ENCODE measurements at places on chromosomes 4 and X.

GRCh38 chr4:43014256-43014655 is 121.7 kb downstream of the GRXCR1 start:
- no peak for DNase-seq

DNA sequence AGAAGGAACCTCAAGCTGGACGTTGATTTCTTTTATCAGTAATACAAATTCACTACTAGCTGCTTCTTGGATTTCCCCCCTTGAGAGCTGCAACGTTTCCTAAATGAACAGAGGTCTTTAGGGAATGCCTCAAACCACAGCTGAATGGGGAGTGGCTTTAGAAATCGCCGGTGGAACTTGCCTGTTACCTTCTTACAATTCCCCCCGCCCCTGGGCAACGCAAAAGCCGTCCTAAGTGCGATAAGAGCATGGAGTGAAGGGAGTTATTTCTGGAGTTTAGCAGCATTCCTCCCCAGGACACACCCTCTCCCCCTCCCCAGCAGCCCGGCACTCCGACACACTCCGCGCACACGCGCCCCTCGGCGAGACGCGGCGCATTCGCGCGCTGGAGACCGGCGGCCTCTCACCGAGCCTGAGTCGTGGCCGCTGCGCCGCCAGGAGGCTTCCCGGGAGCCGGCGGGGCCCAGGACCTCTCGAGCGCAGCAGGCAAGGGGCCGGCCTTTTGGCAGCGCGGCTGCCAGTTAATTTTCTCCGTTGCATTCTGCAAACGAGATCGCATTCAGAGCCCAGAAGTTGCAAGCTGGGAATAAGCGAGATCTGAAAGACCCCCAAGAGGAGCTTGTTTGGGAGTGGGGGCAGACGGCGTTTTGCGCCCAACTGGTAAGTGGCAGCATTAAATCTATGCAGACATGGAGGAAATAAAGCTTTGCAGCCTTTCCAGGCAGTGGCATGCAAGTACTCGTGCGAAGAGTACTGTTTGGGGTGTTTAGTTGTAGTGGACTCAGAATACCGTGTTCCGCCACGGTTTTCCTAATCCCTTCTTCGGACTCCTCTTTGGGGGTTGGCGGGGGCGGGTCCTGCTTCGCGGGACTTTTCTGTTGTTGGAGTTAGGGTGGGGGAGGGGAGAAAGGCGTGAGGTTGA is 134.7 kb downstream of the PALLD start:
- peak; percentile 3 for DNase-seq

- DNase-seq = no peak
These were observed 130.7 kb downstream of the SH3KBP1 start for GRCh38 chrX:19756597-19757131.

GRCh38 chrX:40267334-40268187 is 169.8 kb upstream of the BCOR start:
- DNase-seq = no peak

GRCh38 chr4:16029886-16030285 is 53.9 kb downstream of the PROM1 start:
- no peak for DNase-seq

- no peak for DNase-seq
These were observed 398.2 kb upstream of the SPANXN1 start for GRCh38 chrX:144849141-144849540.

DNA sequence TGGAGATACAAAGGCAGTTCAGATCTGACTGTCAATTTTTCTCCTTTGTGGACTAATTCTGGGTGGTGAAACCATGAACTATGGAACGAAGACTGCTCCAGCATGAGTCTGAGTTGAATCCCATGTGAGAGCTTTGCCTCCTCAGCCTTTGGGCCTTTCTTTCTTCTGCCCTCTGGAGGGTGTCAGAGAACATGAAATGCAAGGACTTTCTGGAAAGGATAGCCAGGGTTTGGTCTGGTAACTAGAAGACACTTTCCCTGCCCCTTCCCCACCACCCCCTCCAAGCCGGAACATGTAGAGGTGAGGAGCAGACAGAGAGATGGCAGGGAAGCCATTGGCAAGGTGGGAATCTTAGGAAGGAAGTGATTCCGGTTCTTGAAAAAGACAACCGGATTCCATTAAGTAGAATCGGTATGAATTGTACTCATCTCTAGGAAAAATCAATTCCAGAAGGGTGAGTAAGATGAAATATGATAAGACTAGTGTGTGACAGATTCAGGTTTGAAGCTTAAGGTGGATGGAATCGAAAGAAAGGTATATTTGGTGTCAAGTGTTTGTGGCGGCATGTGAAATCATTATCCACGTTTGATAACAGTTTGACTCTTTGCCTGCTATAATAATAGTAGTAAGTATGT is 19.0 kb downstream of the FHL1 start:
- no peak for DNase-seq

- no peak for DNase-seq
These were observed 26.2 kb downstream of the MAGEA9 start for GRCh38 chrX:149807747-149808458.

DNA sequence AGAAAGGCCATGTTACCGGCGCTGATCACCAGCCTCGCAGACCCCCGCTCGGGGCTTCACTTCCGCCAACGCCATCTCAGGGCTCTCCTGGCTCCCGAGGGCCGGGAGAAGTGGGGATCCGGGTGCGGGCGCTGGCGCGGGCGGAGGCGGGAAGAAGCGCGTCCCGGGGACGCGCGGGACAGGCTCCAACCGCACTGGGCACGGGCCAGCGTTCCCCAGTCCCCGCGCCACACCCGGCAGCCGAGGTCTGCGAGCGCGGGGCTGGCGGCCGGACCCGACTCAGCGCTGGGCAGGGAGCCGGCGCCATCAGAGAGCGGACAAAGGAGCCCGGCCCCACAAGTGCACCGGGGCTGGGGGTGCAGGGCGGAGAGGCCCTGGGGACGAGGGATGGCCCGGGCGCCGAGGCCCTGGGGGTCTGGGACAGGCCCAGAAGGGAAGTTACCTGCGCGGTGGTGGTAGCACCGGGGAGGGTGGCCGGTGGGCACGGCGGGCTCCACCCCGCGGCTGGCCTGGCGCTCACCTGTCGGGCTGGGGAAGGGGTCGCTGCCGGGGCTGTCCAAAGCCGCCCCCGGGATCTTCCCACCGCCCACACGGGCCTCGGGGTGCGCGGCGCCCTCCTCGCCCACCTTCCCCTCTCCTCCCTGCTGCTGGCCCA is 449 bp downstream of the CTPS2 start:
- DNase-seq = no peak

GRCh38 chrX:115689931-115690330 is 129.0 kb downstream of the PLS3 start:
- no peak for DNase-seq

- no peak for DNase-seq
These were observed 79.8 kb downstream of the ADAMTS3 start for GRCh38 chr4:72489267-72489666.

- no peak for DNase-seq
These were observed 2.6 kb downstream of the RGN start for GRCh38 chrX:47080915-47081236.

DNA sequence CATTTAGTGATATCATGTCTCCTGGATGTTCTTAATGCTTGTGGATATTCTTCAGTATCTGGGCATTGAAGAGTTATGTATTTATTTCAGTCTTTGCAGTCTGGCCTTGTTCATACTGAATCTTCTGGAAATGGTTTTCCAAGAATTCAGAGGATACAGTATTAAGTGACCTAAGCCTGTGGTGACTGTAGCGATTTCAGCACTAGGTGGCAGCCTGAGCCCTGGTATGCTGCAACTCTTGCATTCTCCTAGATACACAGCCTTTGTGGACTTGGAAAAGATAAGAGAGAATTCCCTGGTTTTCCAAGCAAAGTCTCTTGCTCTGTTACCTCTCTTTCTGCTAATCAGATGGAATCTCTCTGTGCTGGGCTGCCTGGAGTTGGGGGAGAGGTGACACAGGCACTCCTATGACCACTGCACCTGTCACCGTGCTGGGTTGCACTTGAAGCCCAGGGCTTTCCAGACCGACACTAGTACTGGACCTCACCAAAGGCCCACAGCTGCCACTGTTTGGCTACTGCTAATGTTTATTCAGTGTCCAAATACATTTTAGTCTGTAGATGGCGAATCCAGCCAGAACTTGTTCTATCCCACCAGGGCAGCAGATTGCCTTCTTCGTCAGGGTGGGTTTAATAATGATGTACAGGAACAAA is 19.3 kb upstream of the SPIN2A start:
- peak; percentile 62 for DNase-seq

- DNase-seq = no peak
These were observed 34.3 kb downstream of the FGFRL1 start for GRCh38 chr4:1045595-1046201.

- no peak for DNase-seq
These were observed 3.2 kb upstream of the KLF8 start for GRCh38 chrX:56228914-56229313.

DNA sequence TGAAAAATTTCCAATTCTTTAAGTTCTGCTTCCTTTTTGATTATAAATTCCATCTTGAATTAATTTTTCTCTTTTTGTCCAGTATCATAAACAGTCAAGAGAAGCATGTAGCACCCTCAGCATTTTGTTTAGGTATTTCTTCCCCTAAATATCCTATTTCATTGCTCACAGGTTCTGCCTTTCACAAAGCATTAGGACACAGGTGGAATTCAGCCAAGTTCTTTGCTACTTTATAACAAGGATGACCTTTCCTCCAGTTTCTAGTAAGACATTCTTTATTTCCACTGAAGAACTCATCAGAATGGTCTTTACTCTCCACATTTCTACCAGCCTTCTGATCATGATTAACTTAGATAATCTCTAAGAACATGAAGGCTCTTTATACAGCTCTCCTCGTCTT is 7.4 kb downstream of the SLC9B1 start:
- no peak for DNase-seq

GRCh38 chrX:134513091-134513490 is 53.1 kb downstream of the HPRT1 start:
- DNase-seq = no peak

DNA sequence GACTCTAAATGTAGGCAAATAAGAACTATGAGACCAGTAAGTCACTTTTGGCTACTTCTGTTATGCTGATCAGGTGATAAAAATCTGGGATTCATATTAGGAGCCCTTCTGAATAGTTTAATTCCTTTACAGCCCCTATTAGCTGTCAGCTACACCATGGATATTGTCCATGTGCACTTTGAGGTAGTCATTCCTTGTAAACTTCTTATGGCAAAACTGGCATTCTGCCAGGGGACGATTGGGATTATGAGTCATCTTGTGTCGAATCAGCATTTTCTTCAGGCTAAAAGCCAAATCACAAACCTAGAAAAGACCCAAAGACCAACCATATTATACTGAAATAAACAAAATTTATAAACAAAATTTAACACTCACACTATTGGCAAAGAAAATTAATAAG is 227.6 kb downstream of the PRDM5 start:
- no peak for DNase-seq

DNA sequence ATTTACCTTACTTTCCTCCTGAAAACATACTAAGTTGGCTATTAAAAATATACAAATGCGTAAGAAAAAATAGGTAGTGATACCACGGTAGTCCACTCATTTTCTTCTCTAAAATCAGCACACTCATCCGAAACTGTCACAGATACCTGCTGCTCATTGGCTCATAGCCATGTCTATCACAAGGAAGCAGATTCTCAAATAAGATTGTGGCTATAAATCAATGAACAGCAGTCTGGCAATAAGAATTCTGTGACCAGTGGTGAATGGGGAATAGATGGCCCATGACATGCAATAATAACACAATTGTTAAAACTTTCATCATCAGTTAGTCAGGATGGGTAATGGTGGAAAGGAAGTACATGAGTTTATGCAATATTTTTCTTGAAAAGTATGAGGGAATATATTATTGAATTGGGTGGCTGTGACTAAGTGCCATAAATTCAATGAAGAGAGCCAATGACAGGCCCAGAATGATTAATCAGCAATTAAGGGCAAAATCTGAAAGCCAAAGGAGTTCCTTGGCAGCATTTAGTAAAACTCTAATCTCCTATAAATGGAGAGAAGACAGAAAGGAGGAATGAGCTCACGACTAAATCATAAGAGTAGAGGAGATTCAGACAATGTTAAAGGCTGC is 202.3 kb upstream of the NEIL3 start:
- DNase-seq = no peak

DNA sequence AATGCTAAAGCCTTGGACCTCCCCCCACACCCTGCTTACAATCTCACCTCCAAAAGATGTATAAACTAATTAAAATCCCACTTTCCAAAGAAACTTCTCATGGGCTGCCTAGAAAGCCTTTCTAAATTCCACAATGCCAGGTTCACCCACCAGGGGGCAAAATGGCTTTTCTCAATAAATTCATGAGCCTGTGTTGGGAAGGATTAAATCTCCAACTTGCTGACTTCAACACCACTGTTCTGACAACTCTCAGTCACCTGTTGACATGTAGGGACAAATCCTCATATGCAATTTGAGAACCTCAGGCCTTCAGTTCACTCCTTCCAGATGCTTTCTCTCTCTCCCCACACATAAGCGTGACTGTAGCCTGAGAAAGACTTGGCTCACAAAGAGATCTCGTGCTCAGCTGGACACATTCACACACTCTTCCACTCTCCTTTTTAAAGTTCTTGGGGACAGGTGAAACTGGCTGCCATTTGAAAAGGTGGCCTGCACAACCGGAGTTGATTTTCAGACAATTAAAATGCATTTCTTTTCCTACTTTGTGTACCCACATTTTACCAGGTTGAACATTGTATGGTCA is 88.6 kb upstream of the PRPS2 start:
- DNase-seq = peak; percentile 23

DNA sequence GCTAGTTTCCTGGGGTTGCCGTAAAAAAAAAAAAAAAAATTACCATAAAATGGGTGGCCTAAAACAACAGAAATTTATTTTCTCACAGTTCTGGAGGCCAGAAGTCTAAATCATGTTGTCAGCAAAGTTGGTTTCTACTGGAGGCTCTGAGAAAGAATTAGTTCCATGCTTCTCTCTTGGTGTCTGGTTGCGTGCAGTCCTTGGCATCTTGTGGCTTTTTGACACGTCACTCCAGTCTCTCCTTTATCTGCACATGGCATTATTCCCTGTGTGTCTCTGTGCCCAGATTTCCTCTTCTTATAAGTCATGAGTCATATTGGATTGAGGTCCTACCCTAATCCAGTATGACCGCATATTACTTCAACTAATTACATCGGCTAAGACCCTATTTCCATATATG is 38.7 kb downstream of the SPATA4 start:
- no peak for DNase-seq

- DNase-seq = no peak
These were observed 65.5 kb upstream of the HGFAC start for GRCh38 chr4:3376266-3376665.

DNA sequence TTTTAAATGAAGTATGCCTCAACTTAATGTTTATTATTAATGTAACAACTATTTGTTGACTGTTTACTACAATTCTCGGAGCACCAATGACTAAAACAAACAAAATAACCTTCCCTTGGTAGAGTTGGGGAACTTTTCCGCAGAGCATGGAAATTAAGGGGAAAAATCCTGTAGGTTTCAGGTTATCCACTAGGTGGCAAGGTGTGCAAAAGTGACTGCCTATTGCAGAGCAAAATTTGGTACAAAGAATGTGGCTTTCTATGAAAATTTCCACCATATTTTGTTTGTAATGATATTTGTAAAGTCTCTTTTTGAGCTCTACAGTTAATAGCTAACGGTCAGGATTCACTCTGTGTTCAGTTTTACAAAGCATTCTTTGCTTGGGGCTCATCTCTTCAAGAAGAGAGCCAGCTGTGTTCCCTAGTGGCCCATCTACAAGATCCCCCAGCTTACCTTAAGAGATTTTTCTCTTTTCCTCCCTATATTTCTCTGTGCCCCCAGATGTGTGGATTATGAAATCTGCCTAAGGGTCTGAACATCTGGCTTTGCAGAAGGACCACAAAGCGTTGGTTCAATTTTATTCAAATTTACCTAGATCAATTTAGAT is 61.1 kb downstream of the FBXO8 start:
- DNase-seq = no peak

- no peak for DNase-seq
These were observed 980 bp upstream of the GIMD1 start for GRCh38 chr4:106369456-106370060.
